Cortex of kidney (tissue), 1 donor: ENCODE measurements at places on chromosomes 1 and 21.

- DNase-seq, result no peak
Measured at GRCh38 chr1:56803561-56804156, 15.5 kb downstream of the FYB2 start.

GRCh38 chr1:200471739-200472138 is 61.9 kb upstream of the ZNF281 start:
- no peak for DNase-seq

- no peak for DNase-seq
Measured at GRCh38 chr1:223711173-223711572, 1.2 kb upstream of the CAPN2 start.

- DNase-seq, result no peak
Measured at GRCh38 chr1:15220024-15220392, 27.0 kb upstream of the FHAD1 start.

DNA sequence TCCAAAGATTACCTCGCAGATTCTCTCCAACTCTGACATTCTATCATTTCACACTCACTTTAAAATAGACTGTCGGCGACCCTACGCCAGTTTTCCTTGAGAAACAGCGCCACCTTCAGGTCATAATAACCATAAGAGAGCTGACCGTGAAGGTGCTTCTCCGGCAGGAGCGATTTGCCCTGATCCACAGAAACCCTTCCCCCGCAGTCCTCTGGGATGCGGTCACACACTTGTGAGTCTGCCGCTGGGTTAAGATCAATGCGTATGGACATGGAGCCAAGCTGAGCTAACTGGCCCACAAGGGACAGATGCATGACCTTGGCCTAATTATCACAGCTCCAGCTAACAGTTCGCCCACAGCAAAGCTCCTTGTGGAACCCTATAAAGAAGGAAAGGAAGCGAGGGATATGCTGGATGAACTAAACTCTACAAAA is 32.8 kb upstream of the IFNAR2 start:
- no peak for DNase-seq

DNA sequence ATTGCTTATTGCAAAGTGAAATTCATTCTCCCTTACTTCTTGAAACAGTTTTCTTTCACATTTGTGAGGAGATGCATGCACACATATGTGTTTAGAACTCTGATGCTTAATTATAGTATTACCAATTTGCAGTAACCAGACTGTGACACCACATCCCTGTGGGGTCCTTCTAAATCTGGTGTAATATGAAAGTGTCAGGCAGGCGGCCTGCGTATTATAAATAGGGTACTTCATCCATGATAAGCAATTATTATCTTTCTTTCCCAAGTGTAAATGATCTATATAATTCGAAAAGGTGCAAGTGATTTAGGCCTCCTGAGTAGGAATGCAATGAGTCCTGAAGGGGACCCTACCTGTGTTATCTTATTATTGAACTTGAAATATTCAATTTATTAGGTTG is 876 bp downstream of the EFCAB7 start:
- DNase-seq, result no peak

- no peak for DNase-seq
Measured at GRCh38 chr1:7646981-7647901, 123.9 kb upstream of the VAMP3 start.

DNA sequence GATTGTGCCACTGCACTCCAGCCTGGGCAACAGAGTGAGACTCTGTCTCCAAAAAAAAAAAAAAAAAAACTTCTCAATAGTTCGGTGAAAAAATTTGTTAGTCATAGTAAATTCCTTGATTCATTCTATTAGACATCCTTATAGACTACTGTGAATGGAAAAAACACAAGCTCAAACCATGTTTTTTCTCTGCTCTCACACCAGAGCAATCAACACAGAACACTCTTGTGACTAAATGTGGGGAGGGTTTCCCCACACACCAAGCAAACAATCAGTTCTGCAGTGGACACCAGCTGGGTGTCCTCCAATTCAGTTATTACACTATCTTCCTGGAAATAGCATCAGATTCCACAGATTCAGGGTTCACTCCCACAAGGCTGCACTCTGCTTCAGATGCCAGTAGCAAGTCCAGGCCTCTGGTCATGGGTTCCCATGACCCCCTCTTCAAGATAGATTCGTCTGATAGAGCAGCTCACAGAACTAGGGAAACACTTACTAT is 69.1 kb upstream of the TEKT2 start:
- DNase-seq, result no peak

- no peak for DNase-seq
Measured at GRCh38 chr1:230807029-230807428, 59.8 kb downstream of the CAPN9 start.

- no peak for DNase-seq
Measured at GRCh38 chr21:18449605-18450550, 46.3 kb upstream of the TMPRSS15 start.

GRCh38 chr1:233113009-233113879 is 162.8 kb downstream of the NTPCR start:
- DNase-seq, result no peak

DNA sequence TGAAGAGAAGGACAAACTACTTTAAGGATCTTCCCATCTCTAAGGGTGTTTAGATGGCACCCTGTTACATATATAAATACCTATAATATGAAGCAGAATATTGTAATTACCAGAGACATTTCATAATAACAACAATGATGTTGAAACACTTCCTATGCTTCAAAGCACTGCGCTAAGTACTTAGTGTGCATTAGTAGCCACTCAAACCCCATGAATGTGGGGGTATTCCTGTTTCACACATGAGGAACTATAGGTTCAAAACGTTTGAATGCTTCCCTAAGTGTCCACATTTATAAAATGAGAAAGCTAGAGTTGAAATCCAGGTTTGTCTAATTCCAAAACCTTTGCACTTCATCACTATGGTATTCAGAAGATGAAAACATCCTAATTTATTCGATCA is 18.5 kb upstream of the OR10J5 start:
- no peak for DNase-seq

- no peak for DNase-seq
Measured at GRCh38 chr1:19442154-19443096, 42.9 kb downstream of the CAPZB start.

DNA sequence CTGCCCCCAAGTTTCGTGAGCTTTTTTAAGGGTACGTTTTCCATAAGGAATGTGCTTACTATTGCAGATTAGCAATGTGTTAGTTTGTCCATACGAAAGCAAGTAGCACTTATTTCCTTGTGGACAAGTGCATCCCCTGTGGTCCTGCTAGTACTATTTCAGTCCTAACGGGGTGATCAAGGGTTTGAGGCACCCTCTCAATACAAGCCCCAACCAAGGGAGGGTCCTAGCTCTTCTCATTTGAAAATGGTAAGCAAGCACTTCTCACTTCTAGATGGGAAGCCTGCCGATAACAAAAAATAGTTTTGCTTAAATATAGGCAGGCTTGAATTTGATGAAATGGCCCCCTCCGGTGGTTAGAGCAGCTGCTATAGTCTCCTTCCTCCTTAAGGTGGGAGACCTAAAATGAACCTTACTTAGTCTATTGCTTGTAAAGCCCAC is 64.0 kb upstream of the HMCN1 start:
- DNase-seq, result no peak

DNA sequence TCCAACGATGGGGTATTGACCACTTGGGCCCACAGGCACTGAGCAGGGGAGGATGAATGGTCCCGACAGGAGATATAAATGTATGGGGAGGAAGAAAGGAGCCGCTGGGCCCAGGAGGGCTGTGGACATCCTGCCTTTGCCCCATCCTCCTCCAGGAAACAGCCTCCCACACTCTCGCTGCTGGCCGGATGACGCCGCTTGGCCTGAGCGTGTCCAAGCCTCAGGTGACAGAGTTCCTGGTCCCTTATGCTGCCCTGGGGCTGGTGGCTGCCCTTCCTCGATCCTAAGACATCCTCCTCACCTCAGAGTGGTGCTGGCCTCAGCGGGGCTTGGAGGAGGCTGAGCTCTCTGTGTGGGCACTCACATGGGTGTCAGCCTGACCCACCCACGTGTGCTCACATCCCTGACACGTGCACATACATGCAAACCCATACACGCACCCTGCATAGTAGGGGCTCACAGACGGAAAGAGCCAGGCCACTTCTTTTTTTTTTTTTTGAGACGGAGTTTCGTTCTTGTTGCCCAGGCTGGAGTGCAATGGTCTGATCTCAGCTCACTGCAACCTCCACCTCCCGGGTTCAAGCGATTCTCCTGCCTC is 5.9 kb upstream of the SERINC2 start:
- no peak for DNase-seq

DNA sequence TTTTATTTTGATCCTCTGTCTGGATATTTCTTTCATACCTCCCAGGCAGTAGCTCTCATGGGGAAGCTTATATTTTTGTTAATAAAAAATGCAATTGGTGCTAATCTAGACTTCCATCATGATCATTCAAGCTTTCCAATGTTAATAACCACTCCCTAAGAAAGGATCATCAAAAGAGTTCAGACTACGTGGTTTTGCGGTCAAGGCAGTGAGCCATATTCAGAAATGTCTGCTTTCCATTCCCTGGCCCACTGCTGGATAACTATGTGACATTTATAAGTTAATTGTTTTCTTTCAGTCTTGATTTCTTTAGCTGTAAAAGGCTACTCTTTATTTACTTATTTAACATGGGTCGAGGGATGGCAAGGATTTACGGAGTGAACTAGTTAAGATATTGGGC is 414.6 kb downstream of the LMO4 start:
- DNase-seq, result no peak

- DNase-seq, result no peak
Measured at GRCh38 chr1:27655151-27655937, 16.6 kb downstream of the IFI6 start.

GRCh38 chr1:116927049-116927798 is 17.5 kb downstream of the PTGFRN start:
- DNase-seq, result no peak

GRCh38 chr1:87120779-87121178 is 206.3 kb downstream of the HS2ST1 start:
- DNase-seq, result no peak

- DNase-seq, result no peak
Measured at GRCh38 chr1:70051926-70052325, 153.5 kb downstream of the LRRC40 start.

- DNase-seq, result no peak
Measured at GRCh38 chr1:84156210-84156621, 12.1 kb downstream of the PRKACB start.

DNA sequence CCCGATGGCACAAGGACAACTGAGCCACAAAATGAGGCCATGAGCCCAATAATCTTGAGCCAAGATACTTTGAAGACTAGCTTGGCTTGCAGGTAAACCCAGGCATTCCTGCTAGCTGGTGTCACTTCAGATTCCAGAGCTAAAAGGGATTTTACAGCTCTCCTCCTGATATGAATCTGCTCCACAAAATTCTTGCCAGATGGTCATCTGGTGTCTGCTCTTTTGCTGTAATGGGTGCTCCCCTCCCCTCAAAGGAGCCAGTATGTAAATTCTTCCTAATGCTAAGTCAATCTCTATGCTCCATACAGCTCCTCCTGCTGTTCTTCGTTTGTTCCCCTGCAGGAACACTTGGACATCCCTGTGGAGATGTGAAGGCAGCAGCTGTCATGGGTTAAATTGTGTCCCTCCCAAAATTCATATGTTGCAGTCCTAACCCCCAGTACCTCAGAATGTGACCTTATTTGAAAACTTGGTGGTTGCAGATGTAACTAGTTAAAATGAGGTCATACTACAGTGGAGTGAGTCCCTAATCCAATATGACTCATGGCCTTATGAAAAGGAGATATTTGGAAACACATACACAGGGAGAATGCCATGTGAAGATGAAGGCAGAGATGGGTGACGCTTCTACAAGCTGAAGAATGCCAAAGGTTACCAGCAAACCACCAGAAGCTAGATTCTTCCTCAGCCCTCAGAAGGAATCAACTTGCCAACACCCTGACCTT is 180.6 kb upstream of the PALMD start:
- DNase-seq, result no peak

DNA sequence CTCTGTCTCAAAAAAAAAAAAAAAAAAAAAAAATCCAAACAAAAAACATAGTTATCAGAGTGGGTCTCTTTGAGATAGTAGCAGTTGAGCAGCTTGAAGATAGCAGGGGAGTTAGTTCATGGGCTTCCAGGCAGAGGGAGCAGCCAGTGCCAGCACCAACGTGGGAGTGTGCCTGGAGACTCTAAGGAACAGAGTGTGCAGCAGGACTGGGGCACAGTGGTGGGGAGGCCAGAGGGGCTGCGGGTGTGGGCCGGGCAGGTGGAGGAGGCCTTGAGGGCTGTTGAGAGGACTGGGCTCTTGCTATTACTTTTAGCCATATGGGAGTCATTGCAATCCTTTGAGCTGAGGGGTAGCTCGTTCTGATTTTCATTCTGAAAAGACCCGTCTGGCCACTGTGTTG is 63.8 kb downstream of the RYR2 start:
- no peak for DNase-seq

DNA sequence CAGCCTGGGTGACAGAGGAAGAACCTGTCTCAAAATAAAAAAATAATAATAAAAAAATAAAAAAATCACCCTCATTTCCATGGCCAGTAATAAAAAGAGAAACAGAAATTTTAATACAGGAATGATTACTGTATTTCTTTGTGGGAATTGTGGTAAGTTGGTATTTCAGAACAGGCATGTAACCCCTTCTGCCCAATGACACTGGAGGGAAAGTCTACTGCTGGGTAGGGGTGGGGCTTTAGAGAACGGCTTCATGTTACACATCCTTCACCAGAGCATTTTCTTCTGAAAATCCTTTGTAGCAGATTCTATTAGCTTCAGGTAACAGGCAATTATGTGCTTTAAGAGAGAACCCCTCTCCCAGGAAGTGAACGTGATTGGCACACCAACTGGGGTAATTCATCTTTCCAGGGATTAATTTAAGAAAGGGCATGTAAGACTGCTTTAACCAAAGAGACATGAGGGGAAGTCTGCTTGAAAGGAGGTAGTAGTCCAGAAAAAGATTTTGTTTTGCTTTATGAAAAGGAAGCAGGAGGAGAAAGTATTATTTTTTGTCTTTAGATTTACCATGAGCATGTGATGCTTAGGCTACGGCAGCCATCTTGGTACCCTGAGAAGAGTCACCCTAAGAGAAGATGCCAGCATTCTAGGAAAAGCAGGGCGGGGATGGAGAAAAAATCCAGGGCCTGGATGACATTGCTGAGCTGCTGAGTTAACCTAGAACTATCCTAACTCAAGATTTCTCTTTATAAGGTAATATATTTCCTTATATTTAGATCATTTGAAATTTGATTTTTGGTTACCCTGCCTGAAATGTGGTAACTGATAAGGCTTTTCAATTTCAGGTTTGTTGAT is 57.7 kb upstream of the DPT start:
- DNase-seq, result no peak

GRCh38 chr1:84133479-84133878 is 10.6 kb upstream of the PRKACB start:
- no peak for DNase-seq

DNA sequence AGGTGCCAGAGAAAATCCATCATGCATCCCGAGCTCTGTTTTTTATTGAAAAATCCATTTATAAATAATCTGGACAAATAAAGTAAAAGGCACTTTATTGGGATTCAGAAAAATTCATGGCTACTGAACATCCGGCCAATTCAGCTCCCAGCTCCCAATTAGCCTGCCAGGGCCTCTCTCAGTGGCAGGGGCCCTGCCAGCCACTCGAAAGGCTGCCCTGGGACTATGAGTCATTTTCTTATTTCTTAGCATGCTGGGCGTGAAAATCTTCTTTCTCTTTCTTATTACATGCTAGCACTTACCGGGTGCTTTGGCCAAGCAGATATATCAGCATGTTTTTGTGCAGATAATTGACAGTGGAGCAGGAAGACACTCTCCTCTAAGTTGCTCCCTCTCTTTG is 283.3 kb downstream of the CAMTA1 start:
- no peak for DNase-seq
